NCI-H1092 (cell line): ENCODE measurements at places on chromosomes 7 and 10.

DNA sequence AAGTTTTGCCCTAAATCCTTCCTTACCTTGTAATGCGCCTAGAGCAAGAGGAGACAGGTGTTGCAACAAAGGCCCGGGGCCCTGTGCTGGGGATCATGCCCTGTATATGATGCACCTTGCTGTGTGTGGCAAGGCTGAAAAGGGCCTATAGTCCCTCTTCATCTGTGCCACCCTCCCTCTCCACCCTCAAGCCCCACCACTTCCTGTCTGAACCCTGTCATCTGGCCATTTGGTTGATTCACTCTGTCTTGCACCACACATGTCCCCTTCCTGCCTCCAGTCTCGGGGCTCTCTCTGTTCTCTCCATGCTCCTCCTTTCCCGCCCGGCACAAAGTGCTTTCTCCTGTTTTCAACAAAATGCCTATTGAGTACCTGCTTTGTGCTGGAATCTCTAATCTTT, 11.5 kb upstream of the MALSU1 start:
- no peak for DNase-seq

GRCh38 chr10:50388181-50388580, 136.9 kb upstream of the ASAH2 start:
- DNase-seq = no peak

GRCh38 chr10:73093922-73094850, 2.5 kb downstream of the P4HA1 start:
- DNase-seq = no peak

- DNase-seq = no peak
These were observed 54.8 kb downstream of the ALOX5 start for GRCh38 chr10:45428611-45429510.

DNA sequence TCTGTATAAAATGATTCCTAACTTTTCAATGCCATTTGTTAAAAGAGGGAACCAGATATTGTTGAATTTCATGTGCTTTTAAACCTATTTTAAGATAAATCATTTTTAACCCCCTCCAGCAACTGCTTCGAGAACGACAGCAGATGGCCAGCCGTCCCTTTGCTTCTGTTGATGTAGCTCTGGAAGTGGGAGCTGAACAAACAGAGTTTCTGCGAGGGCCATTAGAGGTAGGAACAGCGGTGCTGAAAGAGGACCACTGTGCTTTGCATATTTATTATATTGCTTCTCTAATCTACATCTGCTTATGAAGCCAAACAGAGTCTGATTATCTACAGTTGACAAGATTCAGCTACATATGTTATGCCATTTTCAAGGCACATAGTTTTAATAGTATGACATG, 545.9 kb downstream of the GFRA1 start:
- peak; percentile 29 for DNase-seq

DNA sequence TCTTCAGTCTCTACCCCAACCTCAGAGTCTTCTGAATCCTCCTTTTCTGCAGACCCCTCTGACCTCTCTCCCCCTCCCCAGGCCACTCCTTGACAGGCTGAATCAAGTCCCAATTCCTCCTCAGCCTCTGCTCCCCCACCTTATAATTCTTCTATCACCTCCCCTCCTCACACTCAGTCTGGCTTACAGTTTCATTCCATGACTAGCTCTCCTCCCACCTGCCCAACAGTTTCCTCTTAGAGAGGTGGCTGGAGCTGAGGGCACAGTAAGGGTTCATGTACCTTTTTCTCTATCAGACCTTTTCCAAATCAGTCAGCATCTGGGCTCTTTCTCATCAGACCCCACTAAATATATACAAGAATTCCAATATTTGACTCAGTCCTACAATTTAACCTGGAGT, 14.6 kb upstream of the LRRC61 start:
- DNase-seq = no peak

- DNase-seq = no peak
These were observed 117.2 kb upstream of the KLF6 start for GRCh38 chr10:3902054-3902808.

GRCh38 chr7:5613607-5614006, 167.9 kb downstream of the RNF216 start:
- DNase-seq = no peak

GRCh38 chr10:17216901-17217395, 11.1 kb upstream of the VIM start:
- no peak for DNase-seq

- DNase-seq = no peak
These were observed 59.0 kb upstream of the CHST15 start for GRCh38 chr10:124152139-124153022.

- no peak for DNase-seq
These were observed 170.0 kb upstream of the MKLN1 start for GRCh38 chr7:131157530-131158243.

DNA sequence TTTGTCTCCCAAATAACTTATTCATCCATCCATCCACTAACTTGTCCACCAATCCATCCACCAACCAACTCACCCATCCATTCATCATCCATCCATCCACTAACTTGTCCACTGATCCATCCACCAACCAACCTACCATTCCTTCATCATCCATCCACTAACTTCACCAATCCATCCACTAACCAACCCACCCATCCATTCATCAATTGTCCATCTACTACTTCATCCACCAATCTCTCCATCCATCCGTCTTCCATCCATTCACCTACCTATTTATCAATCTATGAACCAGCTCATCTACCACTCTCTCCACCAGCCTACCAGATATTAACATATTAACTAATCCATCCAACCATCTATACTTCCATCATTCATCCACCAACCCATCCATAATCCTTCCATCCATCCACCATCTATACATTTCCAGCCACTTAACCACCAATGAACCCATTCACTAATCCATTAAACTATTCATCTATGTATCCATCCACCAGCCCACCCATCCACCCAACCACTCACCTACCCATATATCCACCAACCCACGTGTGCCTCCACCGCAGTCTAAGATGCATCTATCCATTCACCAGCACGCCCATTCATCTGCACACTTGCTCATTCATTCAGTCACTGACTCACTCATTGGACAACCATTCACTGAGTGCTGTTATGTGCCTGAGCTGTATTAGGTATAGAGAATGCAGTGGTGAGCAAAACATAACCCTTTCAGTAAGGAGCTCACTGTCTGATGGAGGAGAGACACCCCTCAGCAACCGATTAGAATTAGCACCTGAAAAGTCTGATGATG, 19.8 kb upstream of the TBL2 start:
- DNase-seq = no peak

GRCh38 chr10:126101736-126102135, 205.4 kb downstream of the FANK1 start:
- no peak for DNase-seq

DNA sequence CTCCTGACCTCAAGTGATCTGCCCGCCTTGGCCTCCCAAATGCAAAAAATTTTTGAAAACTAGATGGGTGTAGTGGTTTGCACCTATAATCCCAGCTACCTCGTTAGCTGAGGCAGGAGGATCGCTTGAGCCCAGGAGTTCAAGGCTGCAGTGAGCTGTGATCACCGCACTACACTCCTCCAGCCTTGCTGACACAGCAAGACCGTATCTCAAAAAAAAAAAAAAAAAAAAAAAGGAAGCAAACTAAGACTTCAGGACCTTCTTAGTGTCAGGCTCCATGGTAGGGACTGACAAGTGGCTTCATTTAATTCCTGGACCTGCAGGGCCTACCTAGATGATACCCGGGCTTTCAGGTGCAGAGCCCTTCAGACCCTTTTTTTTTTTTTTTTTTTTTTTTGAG, 2.5 kb downstream of the POP7 start:
- no peak for DNase-seq

DNA sequence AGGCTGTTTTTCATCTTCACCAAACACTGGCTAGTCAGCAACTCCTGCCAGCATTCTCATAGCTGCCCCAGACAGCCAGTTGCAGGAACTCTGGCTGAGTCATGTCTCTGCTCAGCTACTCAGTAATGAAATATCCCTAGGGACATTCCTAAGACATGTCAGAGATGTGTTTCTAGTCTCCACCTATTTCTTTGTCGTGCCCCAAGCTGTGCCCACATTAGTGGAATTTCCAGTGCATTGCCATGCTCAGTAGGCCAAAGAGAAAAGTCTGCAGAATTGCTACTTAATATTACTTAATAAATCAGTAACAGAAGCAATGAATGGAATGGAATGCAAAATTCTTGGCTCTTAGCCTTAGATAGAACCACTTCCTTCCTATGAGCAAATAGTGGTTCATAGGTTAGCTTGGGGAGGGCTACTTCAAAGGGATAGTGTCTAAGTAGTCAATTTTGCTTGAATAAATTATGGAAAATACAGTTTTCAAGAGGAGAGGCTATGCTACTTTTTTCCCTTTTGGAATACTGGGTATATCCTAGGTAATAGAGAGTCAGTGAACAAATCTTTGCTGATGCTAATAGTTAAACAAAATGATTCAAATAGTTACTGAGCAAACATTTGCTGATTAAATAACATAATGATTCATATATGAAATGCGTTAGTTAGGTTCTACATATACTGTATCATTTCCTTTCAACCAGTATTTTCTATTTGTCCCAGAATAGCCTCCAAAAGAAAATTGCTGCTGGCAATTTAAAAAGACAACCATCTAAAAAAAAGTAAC, 23.6 kb upstream of the SEMA3C start:
- no peak for DNase-seq

- no peak for DNase-seq
These were observed 50.2 kb downstream of the KCNH2 start for GRCh38 chr7:150927956-150928344.

DNA sequence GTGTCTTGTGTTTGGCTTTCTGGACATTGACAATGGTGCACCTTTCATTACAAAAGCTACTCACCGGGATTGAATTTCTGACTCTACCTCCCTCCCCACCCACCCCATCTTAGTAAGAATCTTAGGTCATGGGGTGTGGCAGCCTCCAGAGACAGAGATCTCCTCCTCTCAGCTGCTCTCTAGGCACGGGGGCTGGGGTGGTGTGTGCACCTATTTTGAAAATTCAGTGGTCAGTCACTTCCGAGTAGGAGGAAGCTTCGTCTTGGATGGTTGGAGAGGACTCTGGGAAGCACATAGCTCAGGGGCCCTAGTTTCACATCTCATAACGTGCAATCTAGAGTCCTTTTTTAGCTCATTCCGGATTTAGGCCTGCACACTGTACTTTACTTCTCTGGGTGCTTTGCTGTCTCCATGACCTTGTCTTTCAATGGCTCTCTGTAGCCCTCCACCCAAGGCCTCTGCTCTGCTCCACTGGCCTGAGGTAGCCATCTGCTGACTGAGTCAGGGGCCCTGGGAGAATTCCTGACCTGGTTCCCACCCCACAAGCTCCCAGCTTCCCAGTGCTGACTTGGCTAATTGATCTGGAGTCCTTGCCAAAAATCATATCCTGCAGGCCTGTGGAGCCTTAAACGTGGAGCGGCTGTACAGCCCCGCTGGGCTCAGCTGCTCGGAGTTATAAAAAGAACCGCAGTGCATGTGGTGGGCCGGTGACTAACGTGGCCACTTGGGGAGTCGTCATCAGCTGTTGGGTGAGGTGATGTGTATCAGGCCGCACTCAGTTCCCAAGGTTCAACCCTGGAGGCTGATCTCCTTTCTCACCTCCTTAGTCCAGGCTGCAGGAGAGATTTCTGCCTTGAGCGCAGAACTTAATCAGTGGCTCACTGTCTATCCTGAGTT, 19.3 kb upstream of the ADAMTS14 start:
- no peak for DNase-seq

- no peak for DNase-seq
These were observed 3.5 kb downstream of the PTPRE start for GRCh38 chr10:127910464-127910770.

- no peak for DNase-seq
These were observed 175.8 kb upstream of the PRKCQ start for GRCh38 chr10:6755781-6756460.

DNA sequence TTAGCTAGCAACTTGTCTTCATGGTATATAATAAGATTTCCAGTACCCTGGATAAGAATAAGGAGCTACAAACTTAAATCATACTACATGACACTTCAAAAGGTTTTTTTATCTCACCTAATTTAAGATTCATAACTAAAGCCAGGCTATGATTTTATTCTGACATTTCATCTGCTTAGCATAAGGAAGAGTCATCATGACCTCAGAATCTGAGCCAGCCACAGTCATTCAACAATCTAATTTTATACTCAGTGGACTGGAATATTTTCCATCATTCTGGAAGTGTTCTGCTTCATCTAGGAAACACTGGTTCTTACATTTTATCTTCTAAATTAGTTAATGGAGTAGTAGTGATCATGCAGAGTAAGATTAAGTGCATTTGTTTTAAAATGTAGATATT, 102.1 kb upstream of the KCND2 start:
- no peak for DNase-seq

- no peak for DNase-seq
These were observed 59.9 kb downstream of the SUGCT start for GRCh38 chr7:40194745-40195144.

DNA sequence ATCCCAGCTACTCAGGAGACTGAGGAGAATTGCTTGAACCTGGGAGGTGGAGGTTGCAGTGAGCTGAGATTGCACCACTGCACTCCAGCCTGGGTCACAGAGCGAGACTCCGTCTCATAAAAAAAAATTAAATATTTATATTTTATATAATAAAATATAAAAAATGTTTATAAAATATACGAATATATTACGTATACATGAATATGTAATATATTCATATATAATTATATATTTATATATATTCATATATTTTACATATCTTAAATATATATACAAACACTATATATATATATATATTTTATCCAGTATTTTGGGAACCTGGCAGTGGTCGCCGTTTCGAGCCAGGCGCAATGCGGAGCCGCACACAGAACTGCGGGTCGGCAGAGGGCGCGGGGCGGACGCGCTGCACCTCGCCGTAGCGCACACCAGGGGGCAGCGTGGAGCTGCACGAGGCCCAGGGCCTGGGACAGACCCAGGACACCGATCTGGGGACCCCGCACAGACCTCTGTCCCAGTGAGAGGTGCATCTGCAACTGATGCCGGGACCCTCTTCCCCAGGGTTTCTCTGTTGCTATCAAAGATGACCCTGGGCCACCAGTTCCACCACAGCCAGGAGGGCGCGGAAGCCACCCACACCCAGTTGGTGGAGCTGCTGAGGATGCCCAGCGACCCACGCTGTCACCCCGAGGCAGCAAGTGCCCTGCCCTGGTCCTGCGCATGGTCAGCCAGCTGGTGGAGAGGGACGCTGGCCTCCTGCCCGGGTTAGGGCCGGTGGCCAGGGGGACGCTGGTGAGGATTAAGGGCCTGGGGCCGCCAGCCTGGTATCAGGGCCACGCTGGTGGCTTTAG, 22.7 kb downstream of the AP5Z1 start:
- peak; percentile 12 for DNase-seq

GRCh38 chr7:2019461-2019710, 213.4 kb downstream of the MAD1L1 start:
- no peak for DNase-seq

DNA sequence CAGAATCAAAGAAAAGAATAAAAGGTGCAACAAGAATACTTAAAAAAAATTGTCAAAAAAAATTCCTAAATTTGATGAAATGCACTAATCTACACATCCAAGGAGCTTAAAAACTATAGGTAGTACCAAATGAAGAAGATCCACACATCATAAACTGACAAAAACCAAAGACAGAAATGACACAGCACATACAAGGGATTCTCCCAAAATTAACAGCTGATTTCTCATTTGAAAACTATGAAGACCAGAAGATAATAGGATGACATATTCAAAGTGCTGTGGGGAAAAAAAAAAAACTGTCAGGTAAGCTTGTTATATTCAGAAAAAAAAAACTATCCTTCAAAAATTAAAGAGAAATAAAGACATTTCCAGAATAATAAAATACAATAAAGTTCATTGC, 618.2 kb downstream of the TNS3 start:
- no peak for DNase-seq

- no peak for DNase-seq
These were observed 201.8 kb downstream of the EBF3 start for GRCh38 chr10:129761981-129762956.
